SJCRH30 (cell line): ENCODE measurements at places on chromosomes 5 and 9. TPM values are rescaled to one million over a fixed set of nuclear protein-coding genes. Genes with fewer than 3 reads are reported as not detected.

DNA sequence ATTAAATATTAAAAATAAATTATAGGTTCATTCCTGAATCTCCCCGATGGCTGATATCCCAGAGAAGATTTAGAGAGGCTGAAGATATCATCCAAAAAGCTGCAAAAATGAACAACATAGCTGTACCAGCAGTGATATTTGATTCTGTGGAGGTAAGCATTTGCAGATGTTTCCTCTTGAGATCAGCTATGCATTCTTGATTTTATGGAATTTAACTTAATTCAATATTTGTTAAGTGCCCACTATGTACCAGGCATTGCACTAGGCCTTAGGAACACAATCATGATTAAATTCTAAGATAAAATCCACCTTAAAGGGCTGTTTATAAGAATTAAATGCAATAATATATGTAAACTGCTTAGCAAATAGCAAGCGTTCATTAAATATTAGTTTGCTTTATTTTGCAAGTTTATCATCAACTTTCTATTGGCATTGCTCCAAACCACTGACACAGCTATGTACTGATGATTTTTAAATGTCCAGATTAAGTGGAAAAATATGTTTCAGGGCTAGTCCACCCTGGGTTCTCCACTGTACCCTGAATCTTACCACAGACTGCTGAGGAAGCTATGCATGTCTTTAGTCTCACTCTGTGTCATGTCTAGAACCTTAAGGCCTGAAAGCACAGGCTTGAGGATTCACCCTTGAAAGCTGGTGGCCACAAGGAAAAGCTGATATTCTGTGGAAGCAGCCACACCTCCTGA is 33.2 kb downstream of the SLC22A4 start:
- no peak overlapping the region for H3K4me3 ChIP-seq
- no peaks in the 10 kb centered on the region for H3K36me3 ChIP-seq
- H3K4me1 ChIP-seq, result peaks cover 23% of the 10 kb centered on the region
- no peak overlapping the region for H3K27ac ChIP-seq
- no peaks in the 10 kb centered on the region for H3K27me3 ChIP-seq

The CCDC192 gene
- not detected in 2 replicates for total RNA-seq

DNA sequence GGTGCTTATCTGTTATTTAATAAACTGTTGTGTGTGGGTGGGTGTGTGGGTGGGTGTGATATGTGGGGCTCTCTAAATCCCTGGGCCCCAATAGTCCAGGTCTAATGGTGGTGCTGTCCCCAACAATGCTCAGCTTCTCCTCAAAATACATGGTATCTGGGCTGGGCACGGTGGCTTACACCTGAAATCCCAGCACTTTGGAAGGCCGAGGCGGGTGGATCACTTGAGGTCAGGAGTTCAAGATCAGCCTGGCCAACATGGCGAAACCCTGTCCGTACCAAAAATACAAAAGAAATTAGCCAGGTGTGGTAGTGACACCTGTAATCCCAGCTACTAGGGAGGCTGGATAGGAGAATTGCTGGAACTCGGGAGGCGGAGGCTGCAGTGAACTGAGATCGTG is 4.5 kb upstream of the ORM1 start:
- no peak overlapping the region for H3K4me3 ChIP-seq
- no peaks in the 10 kb centered on the region; the same call in 1 of the 2 replicates for H3K27me3 ChIP-seq
- no peak for DNase-seq
- no peaks in the 10 kb centered on the region for H3K4me1 ChIP-seq
- H3K27ac ChIP-seq, result no peak overlapping the region

The WNT8A gene
- not detected in 2 replicates for total RNA-seq

DNA sequence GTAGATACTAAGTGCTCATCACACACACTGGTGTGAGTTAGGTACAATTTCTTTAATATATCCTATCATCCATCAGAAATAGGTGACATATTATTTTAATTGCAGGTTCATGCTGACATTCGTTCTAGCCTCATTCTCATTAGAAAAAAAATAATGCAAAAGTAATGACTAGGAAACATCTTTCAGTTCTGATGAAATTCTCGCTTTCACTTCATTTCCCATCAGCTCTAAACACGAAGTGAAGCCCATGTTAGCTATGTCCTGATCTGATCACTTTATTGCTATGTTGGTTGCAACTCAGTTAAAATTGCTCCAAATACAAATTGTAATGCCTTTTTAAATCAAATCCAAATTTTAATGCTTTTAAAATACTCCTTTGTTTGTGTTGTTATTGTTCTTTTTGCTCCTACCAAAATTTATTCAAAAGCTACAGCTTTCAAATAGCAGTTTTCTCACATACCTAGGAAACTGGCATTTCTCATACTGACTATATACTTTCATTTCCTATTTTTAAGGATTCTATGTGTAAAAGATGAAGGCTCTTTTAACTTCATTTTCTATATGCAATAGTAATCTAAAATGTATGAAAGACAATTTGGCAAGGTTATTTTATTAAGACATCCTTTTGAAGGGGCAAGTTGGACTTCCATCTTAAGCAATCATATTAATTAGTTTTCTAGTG is 1237.8 kb upstream of the ACO1 start:
- DNase-seq, result no peak
- H3K27me3 ChIP-seq, result no peaks in the 10 kb centered on the region
- H3K4me3 ChIP-seq, result no peak overlapping the region
- no peak overlapping the region for H3K27ac ChIP-seq
- H3K36me3 ChIP-seq, result no peaks in the 10 kb centered on the region

The OR2Y1 gene
- not detected in 2 replicates for total RNA-seq

DNA sequence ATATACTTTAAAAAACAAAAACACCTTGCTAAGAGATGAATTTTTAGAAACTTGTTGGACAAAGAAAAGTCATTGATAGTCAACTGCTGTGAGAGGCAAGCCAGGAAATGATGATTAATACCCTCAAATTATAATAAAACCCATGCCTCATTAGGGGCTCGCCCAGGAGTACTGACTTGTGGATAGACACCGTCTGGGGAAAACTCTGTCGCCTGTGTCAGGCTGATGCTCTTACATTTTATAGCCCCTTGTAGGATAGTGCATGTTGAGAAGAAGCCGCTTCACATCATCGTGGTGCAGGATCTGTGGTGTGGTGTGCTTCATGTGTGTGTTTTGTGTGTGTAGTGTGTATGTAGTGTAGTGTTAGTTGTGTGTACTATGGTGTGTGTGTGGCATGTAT is 39.1 kb downstream of the SYK start:
- no peaks in the 10 kb centered on the region for H3K36me3 ChIP-seq
- no peak overlapping the region for H3K4me3 ChIP-seq
- no peaks in the 10 kb centered on the region for H3K4me1 ChIP-seq
- H3K27me3 ChIP-seq, result no peaks in the 10 kb centered on the region

- H3K27me3 ChIP-seq, result no peaks in the 10 kb centered on the region
- no peak overlapping the region for H3K27ac ChIP-seq
- H3K36me3 ChIP-seq, result no peaks in the 10 kb centered on the region
- peak; percentile 9 for DNase-seq
- no peaks in the 10 kb centered on the region for H3K4me1 ChIP-seq
Observed at GRCh38 chr5:44862808-44863207, 54.1 kb downstream of the MRPS30 start.

The PCDH12 gene
- total RNA-seq, result 0.25 and 0.42 TPM in 2 replicates

GRCh38 chr9:136526625-136527066 is 19.2 kb downstream of the NOTCH1 start:
- peak; percentile 96 for DNase-seq
- peak overlapping the region; percentile 99 for H3K27ac ChIP-seq
- H3K36me3 ChIP-seq, result no peaks in the 10 kb centered on the region; the same call in 1 of the 2 replicates
- peaks cover 55% of the 10 kb centered on the region for H3K4me1 ChIP-seq
- peak overlapping the region; percentile 26 for H3K4me3 ChIP-seq
- no peaks in the 10 kb centered on the region for H3K27me3 ChIP-seq

The SLC25A2 gene
- 0.08 TPM in 1 of 2 replicates, not detected in the other for total RNA-seq

DNA sequence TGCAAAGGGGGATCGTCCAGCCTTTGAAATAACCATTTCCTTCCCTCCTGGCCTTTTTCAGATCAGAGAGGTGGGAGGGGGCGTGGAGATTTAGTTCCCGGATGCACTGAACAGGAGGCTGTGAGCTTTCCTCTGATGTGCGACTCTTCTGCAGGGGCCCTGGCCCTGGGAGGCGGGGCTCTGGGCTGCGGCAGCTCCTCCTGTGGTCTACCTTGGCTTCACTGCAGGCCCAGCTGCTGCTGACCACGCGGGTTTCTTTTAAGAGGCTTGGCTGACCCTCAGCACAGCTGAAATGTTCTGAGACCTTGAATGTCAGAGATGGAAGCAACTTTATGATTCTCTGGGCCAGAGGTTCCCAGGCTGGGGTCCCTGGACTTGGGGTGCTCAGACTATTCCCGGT is 27.0 kb upstream of the COL15A1 start:
- H3K27me3 ChIP-seq, result no peaks in the 10 kb centered on the region
- peak; percentile 91 for DNase-seq
- peaks cover 9% of the 10 kb centered on the region for H3K4me1 ChIP-seq
- no peaks in the 10 kb centered on the region for H3K36me3 ChIP-seq
- peak overlapping the region; percentile 29 for H3K27ac ChIP-seq
- H3K4me3 ChIP-seq, result 0 out of 2 replicates have a peak overlapping the region, but pooled peaks have one; percentile 6

DNA sequence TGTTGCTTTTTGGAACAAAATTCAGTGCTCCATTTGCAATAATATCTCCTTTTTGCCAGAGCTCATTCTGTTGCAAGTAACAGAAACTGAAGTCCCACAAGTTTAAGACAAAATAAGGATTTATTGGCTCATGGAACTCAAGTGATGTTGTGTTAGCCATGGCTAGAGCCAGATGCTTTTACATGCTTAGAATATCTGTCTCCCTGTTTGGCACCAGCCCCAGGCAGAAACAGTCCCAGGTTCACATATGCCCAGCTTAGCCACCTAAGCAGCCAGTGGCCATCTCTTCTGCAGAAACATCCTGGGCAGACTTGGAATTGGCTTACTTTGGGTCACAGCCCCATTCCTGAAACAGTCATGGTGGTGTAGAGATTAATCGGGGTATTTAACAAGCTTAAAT is 540.9 kb upstream of the SGCD start:
- H3K27ac ChIP-seq, result no peak overlapping the region
- no peaks in the 10 kb centered on the region for H3K4me1 ChIP-seq
- H3K4me3 ChIP-seq, result no peak overlapping the region
- 0 out of 2 replicates have a peak, but pooled peaks cover 3% of the 10 kb centered on the region for H3K27me3 ChIP-seq
- no peak for DNase-seq

The IL4 gene
- total RNA-seq, result not detected in 2 replicates

DNA sequence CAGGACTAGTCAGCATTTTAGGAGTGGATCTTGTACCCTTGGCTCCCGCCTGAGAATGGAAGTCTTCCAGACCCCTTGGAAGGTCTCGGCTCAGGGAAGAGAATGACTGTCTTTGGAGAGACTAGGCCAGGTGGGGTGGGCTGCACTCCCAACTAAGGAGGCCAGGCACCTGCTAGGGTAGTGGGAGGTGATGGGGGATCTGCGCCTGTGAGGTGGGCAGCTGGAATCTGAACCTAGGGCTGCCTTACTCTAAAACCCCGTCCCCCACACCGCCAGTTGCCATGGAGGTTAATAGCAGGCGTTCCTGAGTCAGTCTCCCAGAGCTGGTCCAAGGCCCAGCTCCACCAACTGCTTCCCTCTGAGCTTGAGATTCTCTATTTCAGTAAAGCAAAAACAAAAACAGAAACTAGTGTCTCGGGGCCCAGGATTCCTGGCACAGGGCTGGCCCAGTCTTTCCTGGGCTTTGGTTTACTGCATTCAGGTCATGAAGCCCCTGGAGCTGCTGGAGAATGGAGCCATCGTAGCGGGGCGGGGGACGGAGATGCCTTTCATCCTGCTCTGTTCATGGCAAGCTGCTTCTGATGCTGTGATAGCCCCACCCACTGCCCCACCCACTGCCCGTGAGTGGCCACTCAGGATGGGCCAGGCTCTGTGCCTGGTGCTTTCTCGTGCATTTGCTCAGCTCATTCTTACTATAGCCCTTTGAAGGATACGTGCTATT is 57.5 kb downstream of the DAB2IP start:
- no peaks in the 10 kb centered on the region for H3K27me3 ChIP-seq
- no peak for DNase-seq
- no peak overlapping the region for H3K4me3 ChIP-seq

- no peaks in the 10 kb centered on the region for H3K4me1 ChIP-seq
- DNase-seq, result no peak
- no peaks in the 10 kb centered on the region for H3K36me3 ChIP-seq
- H3K4me3 ChIP-seq, result no peak overlapping the region
- no peaks in the 10 kb centered on the region for H3K27me3 ChIP-seq
Observed at GRCh38 chr5:5316334-5316733, 106.1 kb upstream of the ICE1 start.

DNA sequence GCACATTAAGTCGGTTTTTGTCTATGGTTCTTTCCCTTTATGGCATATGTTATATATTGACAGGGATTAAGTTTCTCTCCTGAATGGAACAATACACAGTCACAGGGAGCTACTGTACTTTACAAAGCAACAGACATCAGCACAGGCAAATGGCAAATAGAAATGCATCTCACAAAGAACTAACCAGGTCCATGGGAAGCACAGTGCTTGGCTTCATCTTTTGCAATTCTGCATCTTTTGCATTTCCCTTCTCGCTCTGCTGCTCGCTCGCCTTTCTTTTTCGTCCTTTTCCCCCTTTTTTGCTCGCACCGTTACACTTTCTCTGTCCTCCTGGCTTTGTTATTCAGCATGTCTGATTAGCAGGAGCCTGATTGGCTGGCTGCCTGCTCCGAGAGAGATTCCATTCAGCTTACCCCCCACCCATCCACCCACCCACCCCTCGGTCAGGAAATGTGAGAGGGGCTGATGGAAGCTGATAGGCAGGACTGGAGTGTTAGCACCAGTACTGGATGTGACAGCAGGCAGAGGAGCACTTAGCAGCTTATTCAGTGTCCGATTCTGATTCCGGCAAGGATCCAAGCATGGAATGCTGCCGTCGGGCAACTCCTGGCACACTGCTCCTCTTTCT is at the start of gene ADAMTSL1:
Gene ADAMTSL1 (plus strand): TSS at position 502 of the 628 bp plus-strand sequence. CDS start 80 bp downstream, at position 582.
- no peaks in the 10 kb centered on the region for H3K36me3 ChIP-seq
- peaks cover 8% of the 10 kb centered on the region for H3K4me1 ChIP-seq
- peak; percentile 76 for DNase-seq
- no peaks in the 10 kb centered on the region for H3K27me3 ChIP-seq
- H3K4me3 ChIP-seq, result peak within 1 kb of the TSS; percentile 53
